Cardiac septum (tissue), 1 donor: ENCODE measurements at places on chromosomes 12 and 14. TPM values are rescaled to one million over a fixed set of nuclear protein-coding genes. Genes with fewer than 3 reads are reported as not detected.

DNA sequence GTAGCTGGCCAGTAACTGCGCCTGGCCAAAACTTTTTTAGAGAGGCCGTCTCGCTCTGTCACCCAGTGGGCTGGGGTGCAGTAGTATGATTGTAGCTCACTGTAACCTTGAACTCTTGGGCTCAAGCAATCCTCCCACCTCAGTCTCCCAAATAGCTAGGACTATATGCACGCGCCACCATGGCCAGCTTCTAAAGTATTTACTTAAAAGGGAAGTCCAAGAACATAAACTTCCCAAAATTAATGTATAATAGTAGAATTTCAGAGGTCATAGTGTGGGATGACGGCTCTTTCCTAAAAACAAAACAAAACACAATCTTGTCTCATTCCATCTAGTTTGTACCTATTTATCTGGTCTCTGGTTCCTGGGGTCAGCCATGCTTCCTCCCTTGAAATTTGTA, 42.2 kb upstream of the FOS start:
- DNase-seq: no peak

GRCh38 chr12:108819920-108820706, 37.3 kb downstream of the SSH1 start:
- no peak for DNase-seq

GRCh38 chr12:105343836-105344235, 13.3 kb downstream of the C12orf75 start:
- no peak for DNase-seq

DNA sequence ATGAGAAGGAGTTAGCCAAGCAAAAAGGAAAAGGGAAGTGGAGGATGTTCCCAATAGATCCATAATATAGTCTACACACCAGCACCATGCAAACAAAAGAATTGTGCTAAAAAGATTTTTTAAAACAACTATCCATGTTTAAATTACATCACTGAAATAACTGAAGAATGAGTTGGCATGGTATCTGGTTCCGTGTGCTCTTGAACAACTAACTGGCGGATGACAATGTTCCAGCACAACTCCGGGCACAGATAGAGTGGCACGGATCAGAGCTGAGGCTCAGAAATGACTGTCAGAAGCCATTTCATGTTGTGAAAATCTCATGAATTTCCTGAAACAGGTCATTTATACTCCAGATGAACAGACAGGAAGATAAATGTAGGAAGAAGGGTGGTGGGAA, 153.1 kb downstream of the HMGA2 start:
- DNase-seq: no peak

GRCh38 chr12:45017916-45018315, 33.0 kb downstream of the DBX2 start:
- no peak for DNase-seq

DNA sequence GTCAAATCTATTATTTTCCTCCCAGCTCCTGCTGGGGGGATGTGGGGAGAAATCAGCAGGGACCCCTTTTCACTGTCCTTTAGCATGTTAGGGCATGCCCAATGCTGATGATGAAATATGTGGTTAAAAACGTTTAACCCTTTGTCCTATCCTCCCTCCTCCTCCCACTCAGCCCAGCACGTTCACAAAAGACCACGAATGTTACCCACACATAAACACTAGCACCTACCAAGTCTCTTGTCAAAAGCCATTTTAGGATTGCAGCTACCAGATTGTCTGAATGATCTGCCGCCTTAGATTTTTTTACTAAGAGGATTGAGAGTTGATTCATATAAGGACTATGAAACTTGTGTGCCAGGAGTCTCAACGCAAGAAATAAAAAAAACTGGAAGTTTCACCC, 70.4 kb downstream of the TBK1 start:
- DNase-seq: no peak

DNA sequence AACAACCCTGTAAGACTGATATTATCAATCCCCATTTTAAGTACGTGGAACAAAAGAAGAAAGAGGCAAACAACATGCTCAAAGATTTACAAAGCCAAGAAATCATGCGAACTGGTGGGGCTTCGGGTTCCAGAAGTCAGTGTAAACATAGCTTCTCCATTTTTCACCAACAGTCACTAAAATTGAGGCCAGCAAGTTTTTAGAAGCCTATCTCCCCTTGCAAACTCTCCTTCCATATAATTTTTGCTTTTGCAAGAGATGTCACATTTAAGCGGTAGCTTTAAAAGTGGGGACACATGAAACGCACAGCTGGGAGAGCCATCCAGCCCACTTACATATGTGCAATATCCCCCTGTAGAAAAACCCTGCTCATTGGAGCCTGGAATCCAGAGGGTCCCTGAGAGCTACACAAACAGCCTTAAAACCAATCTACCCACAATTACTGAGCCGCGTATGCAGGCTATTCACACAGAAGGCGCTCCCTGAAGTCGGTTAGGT, 797 bp downstream of the SLC11A2 start:
- no peak for DNase-seq

- no peak for DNase-seq
Observed at GRCh38 chr14:98548071-98548686, 723.8 kb downstream of the BCL11B start.

- DNase-seq: no peak
Observed at GRCh38 chr14:67944605-67945004, 125.0 kb downstream of the RAD51B start.

DNA sequence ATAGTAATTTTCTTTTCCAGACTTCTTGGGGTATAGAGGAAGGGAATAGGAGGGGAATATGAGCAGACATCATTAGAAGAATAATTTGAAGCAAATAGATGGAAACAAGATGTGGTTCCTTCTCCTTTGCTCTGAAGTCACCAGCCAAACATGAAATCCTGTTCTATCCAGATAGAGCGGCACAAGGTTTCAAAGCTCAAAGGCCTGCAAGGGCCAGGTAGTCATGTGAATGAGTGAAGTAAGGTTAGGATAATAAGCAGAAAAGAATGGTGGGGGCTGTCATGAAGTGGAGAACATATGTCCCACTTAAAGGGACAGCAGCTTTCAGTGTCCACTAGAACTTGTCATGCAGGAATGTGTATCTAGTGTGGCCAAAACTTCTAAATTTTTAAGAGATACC, 2.5 kb upstream of the IKZF4 start:
- DNase-seq: no peak

DNA sequence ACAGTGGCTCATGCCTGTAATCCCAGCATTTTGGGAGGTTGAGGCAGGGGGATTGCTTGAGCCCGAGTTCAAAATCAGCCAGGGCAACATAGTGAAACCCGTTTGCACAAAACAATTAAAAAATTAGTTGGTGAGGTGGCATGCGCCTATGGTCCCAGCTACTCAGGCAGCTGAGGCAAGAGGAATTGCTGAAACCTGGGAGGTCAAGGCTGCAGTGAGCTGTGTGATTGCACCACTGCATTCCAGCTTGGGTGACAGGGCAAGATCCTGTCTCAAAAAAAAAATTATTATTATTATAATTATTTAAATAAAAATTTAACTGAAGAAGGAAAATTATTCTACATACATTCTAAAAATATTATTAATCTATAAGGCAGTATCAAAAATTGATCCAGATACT, 164.1 kb downstream of the ITPR2 start:
- DNase-seq: no peak

DNA sequence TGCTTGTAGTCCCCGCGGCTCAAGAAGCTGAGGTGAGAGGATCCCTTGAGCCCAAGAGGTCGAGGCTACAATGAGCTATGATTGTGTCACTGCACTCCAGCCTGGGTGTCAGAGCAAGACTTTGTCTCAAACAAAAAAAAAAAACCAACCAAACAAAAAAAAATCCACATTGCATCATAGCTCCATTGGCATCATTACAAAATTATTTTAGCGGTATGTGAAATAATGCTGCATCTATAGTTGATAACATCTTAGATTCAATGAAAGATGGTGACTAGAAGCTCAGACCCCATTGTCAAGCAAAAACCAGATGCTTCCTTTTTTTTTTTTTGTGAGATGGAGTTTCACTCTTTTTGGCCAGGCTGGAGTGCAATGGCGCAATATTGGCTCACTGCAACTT, 14.8 kb upstream of the PTHLH start:
- DNase-seq: no peak

GRCh38 chr14:55893705-55894104, 224.5 kb upstream of the PELI2 start:
- DNase-seq: no peak

GRCh38 chr12:2051700-2052621, 826 bp upstream of the CACNA1C start:
- DNase-seq: no peak

Gene RERG
- total RNA-seq: 3.1 TPM

Gene OASL
- 0.27 TPM for total RNA-seq

Gene POU6F1
- total RNA-seq: 9.1 TPM

Gene ADCY6
- 195 TPM for total RNA-seq

Gene LRRIQ1
- not detected for total RNA-seq

Gene NAB2
- 37.9 TPM for total RNA-seq
